Activated CD8-positive, alpha-beta memory T cell treated with anti-CD3 and anti-CD28 coated beads, Interleukin-2, amount 10 ng/mL, durations not matched to agents 7 days and 5 days (primary cell): ENCODE measurements at places on chromosomes 2 and 18. TPM values are rescaled to one million over a fixed set of nuclear protein-coding genes. Genes with fewer than 3 reads are reported as not detected.
A peak's percentile ranks its signal among the peaks of the same experiment; 100 is the strongest.

DNA sequence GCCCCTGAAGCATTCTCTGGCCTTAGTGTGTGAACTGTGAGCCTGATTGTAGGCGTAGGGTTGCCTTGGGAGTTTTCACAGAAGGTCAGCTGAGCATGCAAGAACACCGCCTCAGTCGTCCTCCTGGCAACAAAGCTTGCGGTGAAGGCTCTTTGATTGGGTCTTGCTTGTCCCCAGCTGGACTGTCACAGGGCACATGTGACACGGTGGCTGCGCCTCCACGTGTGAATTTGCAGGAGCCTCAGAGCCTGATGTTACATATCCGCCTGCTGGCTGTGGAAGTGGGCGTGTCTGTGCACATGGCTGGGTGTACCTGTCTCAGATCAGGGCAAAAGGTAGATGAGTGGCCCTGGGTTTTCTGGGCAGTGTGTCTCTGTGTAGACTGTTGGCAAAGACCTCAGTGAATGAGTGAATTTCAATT, 228.7 kb downstream of the HAUS1 start:
- DNase-seq, result no peak

DNA sequence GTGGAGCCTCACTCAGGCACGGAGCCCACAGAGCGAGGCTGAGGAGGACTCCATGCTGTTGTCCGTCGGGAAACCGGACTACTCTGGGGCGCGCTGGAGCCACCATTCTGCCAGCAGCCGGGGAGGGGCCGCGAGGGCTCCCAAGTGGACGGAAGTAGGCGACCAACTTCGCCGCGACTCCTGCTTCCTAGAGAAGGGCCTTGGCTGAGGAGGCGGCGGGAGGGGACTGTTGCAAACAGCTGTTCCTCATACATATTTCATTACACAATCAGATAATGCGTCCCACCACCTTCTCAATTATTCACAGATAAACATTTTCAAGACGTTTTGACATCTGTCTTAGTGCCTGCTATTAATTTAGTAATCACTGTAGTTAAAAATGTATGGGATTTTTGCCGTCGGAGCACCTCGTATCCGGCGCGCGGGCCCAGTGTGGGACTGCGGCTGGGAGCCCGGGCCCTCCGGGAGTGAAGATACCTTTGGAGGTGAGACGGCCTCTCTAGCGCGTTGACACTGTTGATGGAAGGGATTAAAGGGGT, 11.7 kb upstream of the SIX3 start:
- no peak for DNase-seq

GRCh38 chr2:66433945-66434678, 813 bp upstream of the MEIS1 start:
- DNase-seq, result no peak

Gene ANTXR1
- total RNA-seq, result not detected

GRCh38 chr2:197184959-197185586, 125.5 kb downstream of the ANKRD44 start:
- DNase-seq, result no peak

DNA sequence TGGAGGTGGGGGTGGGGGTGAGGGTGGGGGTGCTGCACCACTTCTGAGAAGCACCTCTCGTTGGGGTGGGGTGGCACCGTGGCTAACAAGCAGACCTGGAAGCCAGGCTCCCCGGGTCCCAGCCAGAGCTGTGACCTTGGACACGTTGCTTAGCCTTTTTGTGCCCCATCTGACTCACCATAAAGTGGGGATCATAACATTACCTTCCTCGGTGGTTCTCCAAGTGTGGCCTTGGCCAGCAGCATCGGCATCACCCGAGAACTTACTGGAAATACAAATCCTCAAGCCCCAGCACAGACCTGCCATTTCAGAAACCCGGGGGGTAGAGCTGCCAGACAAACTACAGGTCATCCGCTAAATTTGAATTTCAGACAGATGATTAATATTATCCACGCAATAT, 58.7 kb upstream of the SLC66A3 start:
- DNase-seq, result peak; percentile 33

DNA sequence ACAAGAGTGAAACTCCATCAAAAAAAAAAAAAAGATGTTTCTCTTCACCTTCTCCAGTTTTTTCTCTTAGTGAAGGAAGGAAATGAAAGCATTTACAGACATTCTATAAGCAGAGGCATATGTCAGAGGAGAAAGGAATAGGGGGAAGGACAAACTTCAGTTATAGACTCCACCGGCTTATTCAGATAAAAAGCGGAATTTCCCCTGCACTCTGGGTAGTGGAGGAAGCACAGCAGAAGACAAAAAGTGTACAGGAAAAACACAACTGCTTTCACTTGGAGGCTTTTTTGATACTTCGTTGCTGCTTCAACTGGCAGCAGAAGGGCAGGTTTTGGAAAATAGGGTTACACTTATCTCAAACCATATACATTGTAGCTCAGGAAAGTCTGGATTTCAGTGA, 3.2 kb upstream of the MGAT4A start:
- no peak for DNase-seq

Gene TRABD2A
- total RNA-seq, result 30.2 TPM

DNA sequence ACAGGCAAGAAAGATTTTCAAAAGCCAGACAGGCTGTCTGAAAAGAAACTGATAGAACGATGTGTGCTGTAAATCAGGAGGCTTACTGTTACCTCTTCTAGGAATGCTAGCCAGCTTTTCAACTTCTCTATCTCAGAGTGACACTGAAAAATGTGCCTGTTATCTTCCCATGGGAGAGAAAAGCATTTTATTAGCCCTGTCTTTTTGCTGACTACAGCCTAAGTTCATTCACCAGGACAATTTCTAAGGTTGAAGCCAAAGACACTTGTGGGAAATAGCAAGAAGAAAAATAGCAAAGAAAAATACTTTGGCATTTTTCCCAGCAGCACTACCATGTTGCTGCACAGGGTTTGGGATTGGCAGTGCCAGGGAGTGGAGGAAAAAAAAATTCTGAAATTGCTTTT, 34.0 kb downstream of the ABCB11 start:
- no peak for DNase-seq

Gene MC4R
- not detected for total RNA-seq

- DNase-seq, result no peak
Observed at GRCh38 chr2:205679410-205680009, 2.8 kb upstream of the NRP2 start.

DNA sequence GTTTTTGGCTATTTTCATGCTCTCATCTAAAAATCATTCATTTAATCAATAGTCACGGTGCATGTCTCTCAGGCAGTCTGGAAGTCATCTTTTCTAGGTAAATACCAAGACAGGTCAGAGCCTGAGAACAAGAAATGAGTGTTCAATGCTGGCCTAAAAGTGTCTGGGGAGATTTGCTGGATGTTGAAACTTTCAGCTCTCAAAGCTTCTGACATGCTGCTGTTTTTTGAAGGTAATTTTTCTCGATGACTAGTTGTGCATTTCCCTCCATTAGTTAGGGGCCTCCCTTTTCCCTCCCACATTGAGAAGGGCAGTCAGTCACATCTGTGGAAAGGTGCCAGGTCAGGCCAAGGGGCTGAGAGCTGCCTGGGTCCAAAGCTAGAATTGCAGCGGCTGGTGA, 115.6 kb downstream of the LPIN1 start:
- no peak for DNase-seq

- DNase-seq, result no peak
Observed at GRCh38 chr18:24488824-24489493, 28.5 kb downstream of the HRH4 start.

DNA sequence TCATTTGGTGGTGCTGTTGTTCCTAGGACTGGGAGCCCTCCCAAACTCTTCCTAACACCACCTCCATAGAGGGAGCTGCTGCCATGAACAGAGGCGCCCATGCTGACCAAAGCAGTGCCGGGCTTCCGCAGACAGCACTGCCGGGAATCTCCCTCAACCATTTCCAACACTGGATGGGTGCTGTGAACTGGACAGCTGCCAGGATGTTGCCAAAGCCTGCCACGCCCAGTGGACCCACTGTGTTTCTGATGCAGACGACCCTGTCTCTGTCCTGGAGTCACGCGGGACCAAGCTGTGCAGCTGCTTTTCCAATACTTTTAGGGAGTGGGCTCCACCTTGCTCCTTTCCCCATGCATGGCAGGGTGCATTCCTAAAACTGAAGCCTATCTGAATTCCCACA, 16.9 kb upstream of the GNAL start:
- peak; percentile 26 for DNase-seq

- DNase-seq, result no peak
Observed at GRCh38 chr2:180247658-180248057, 240.6 kb upstream of the CWC22 start.

DNA sequence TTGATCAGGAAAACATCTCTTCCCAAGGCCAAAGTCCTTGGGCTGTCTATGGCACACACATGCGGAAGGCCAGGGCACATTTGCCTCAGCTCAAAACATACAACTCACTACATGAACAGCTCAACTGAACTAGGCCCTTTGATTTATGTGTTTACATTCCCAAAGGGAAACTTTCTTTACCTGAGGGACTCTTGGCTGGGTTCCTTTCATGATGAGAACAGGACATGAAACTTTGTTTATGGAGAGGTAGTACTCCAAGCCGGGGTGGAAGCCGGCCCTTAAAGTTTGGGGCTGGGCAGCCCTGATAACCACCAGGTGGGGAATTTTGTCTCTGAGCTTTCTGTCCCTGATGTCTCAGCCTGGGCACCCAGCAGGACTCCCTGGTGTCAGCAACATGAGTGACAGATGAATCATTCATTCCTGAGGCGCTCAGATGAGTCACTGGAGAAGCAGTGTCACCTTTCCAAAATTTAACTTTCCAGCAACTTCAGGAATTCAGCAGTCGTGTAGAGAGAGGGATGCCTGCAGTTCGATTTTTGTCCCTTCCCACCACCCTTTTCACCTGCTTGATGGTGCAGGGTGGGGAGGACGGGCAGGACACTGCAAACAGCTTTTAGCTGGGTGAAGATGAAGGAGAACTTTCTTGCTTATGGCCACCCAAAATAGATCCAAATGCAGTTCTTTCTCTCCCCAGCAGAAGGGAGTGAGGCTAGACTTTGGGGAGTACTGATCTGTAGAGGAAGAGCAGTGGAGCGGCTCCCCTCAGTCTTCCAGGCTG, 331.6 kb downstream of the DYSF start:
- DNase-seq, result peak; percentile 8

Gene CROCC2
- not detected for total RNA-seq

GRCh38 chr2:227655454-227655853, 11.2 kb upstream of the SCYGR5 start:
- DNase-seq, result no peak

Gene LRP2
- 0.44 TPM for total RNA-seq

GRCh38 chr2:70360661-70361270, 58.9 kb upstream of the FAM136A start:
- DNase-seq, result no peak

DNA sequence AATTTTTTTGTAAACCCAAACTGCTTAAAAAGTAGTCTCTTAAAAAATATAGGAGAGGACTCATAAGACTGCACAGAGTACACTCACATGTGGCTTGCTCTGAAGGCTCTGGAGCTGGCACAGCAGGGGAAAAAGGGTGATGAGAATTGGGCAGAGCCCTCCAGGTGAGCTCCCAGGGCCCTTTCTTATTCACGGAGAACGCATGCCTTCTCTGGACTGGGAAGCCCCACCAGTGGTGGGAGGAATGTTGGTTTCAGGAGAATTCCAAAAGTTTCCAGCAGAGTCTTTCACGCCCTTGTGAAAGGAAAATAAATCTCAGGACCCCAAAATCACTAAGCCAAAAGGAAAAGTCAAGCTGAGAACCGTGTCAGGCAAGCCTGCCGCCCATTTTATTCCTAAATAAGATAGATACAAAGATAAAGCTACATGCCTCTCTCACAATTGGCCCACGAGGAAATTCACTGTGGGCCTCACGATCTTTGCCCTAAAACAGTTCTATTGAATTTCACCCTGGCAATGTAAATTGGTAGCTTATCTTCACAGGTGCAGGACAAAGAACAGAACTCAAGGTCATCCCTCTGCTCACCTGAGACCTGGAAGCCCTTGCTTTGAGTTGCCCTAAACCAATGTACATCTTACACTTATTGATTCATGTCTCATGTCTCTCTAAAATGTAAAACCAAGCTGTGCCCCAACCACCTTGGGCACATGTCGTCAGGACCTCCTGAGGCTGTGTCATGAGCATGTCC, 15.5 kb upstream of the MC5R start:
- no peak for DNase-seq

GRCh38 chr2:203480623-203481022, 54.5 kb downstream of the RAPH1 start:
- no peak for DNase-seq

Gene CMPK2
- total RNA-seq, result 164 TPM

Gene SLC5A7
- not detected for total RNA-seq

Gene COL6A3
- 1.5 TPM for total RNA-seq
